ENCODE measurements at places on chromosomes 12 and 14. TPM values are rescaled to one million over a fixed set of nuclear protein-coding genes. Genes with fewer than 3 reads are reported as not detected.

Gene PLEK2
- total RNA-seq: 3.9 TPM

DNA sequence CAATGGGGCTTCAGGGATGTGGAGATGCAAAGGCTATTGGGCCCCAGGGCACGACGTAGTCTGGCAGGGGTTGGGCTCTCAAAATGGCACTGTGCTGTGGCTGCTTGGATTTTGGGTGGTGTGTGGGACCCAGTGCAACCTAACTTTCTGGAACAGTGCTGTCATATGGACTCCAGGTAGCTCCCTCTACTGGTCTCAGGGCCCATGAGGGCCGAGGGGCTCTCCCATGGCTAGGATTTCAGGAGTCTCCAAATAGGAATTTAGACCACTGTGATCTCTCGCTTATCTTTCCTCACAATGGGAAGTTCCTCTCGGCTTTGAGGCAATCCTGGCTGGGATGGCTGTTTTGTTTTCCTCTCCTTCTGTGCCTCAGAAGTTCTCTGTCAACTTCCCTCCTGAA is 68.2 kb upstream of the MUCL1 start:
- DNase-seq: no peak

DNA sequence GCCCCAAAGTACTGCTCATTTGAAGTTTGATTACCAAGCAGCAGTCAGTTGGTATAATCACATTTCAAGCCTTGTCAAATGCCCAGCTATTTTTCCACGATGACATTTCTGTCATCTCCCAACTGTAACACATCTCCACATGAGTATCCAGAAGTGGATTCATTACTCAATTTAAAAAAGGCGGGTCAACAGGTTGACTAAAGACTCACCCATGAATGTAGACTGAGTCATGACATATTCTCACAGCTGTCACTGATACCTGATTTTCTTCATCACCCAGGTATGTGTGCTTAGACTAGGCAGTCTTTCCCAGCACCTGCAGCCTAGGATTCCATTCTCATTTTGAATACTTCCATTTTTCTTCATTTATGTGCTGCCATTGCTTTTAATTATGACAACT is 75.1 kb upstream of the DBX2 start:
- no peak for DNase-seq

GRCh38 chr14:59358102-59358501 is 107.1 kb downstream of the GPR135 start:
- DNase-seq: peak; percentile 26

- DNase-seq: no peak
Measured at GRCh38 chr14:73125746-73126145, 10.6 kb upstream of the PSEN1 start.

Gene SERPINA5
- 0.24 TPM for total RNA-seq

GRCh38 chr14:101559624-101560533 is 1.4 kb upstream of the DIO3 start:
- DNase-seq: peak; percentile 46

Gene SPRYD4
- 2.6 TPM for total RNA-seq

GRCh38 chr14:83300476-83301064 is 1766.9 kb upstream of the SEL1L start:
- DNase-seq: peak; percentile 77

Gene KRT79
- total RNA-seq: not detected

DNA sequence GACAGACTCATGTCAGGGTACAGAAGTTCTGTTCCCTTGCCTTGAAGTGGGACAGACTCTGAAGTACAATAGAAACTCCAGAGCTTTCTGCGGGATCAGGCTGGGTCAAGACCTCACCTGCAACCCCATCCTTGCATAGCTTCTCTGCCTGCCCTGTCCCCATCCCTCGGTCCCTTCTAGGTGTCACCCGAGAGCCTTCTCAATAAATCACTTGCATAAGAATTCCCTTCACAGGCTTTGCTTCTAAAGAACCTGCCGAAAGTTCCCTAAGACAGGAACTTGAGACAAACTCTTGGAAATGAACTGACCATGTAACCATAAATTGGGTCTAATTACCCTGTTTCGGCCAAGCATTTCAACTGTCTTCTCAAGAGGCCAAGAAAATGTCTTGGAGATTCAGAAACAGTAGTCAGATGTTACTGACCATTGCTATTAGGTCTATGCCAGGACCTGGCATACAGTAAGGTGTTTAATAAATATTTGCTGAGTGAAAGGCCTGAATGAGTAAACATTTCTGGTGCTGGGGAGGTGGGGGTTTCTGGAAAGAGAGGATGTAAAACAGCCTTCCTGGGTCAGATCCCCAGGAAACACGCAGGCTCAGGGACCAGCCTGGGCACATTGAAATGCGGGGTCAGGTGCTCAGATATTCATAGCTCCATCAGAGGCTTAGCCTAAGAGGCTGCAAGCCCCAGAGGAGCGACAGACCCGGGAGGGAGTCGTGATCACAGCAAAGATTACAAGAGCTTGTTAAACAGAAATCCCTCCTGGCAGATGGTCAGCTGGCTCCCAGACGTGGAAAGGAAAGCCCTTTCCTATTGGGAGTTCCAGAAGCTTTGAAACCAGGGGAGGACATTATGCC is 226.2 kb upstream of the LHX5 start:
- DNase-seq: no peak

- no peak for DNase-seq
Measured at GRCh38 chr12:25761356-25761755, 197.1 kb upstream of the RASSF8 start.

- DNase-seq: no peak
Measured at GRCh38 chr12:81086342-81086741, 8.5 kb downstream of the ACSS3 start.

- no peak for DNase-seq
Measured at GRCh38 chr14:47327336-47327735, 348.1 kb downstream of the MDGA2 start.

DNA sequence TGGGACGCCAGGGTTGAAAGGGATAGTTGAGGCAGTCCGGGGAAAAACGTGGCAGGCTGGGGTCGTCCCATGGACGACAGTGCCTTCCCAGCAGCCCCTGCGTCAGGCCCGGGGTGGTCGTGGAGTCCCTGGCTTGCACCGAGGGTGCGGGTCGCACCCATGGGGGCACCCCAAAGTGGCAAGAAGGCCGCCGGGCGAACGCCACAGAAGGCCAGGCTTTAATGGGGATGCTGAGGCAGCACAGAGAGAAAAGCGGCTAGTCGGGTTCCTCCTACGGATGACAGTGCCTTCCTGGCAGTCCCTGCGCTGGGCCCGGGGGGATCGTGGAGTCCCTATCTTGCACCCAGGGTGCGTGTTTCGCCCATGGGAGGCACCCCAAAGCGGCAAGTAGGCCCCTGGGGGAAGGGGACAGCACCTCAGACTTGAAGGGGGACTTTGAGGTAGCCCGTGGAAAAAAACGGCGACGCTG is 158.6 kb upstream of the ALG10B start:
- DNase-seq: no peak

GRCh38 chr12:79935624-79936345 is 888 bp upstream of the PPP1R12A start:
- peak; percentile 56 for DNase-seq

- no peak for DNase-seq
Measured at GRCh38 chr12:28235985-28236384, 45.7 kb downstream of the CCDC91 start.

DNA sequence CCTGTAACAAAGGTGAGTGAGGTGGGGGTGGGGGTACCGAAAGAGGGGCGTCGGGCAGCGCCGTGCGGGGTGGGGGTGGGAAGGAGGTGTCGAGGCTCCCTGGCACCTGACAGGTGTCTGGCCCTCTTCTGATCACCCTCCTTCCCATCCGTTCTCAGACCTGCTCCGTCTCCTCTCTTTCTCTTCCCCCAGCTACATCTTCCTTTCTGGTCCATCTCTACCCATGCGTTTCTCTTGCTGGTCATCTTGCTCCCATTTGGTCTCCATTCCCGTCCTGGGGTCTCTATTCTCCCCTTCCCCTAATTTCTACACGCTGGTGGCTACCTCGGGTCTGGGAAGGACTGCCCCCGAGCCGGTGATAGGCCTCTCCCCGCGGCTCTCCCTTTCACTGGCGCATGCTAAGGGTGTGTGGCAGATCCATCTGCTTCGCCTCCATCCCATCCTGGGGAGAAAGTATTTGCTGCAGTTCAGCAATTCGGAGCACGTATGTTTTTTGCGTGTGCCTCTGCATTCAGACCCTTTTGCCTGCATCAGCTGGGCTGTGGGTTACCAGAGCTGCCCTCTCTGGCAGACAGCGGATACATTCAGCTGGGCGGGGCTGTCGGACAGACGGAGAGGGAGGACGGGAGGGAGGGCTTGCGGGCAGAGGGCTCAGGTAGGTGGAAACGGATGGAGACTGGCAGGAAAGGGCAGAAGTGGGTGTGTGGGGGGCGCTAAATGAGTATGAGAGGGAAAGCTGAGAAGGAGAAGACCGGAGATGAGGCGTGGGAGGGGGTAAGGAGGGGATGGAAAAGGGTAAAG is 730 bp downstream of the CLSTN3 start:
- DNase-seq: peak; percentile 69

DNA sequence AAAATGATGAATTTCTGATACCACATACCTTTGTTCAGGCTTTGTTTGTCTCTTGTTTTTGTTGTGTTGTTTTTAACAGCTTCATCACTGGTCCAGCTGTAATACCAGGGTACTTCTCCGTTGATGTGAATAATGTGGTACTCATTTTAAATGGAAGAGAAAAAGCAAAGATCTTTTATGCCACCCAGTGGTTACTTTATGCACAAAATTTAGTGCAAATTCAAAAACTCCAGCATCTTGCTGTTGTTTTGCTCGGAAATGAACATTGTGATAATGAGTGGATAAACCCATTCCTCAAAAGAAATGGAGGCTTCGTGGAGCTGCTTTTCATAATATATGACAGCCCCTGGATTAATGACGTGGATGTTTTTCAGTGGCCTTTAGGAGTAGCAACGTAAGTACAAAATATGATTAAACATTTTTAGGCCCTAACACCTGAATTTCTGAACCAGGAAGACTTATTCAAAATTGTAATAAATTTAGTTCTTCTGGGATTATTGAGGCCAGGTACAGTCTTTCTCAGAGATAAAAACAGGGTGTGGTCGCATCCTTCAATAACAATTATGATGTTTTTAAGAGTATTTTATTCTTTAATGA is 22.4 kb downstream of the RXYLT1 start:
- DNase-seq: peak; percentile 40

- no peak for DNase-seq
Measured at GRCh38 chr12:104319918-104320626, 16.5 kb downstream of the EID3 start.

Gene CIDEB
- total RNA-seq: 4.8 TPM

Gene TPPP2
- not detected for total RNA-seq

DNA sequence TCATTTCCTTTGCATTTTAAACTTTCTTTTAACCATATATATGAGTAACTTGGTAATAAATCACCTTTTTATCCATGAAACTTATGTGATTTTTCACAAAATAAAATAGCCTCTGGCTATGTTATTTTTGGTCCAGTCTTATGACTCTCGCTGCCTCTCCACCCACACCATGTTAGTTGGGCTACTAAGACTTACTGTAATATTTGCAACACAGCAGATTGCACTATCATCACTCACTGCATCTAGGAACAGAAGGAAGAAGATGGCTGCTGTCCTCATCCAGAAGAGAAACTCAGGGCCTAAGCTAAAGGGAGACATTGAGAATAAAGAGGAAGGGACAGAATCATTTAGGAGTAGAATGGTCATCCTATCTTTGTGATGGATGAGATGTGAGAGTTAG is 12.6 kb upstream of the B4GALNT3 start:
- no peak for DNase-seq

- DNase-seq: no peak
Measured at GRCh38 chr12:627863-628741, 35.1 kb downstream of the NINJ2 start.

Gene BAZ1A
- total RNA-seq: 39.7 TPM

Gene LUM
- 4,507 TPM for total RNA-seq

GRCh38 chr14:100076606-100077005 is 11.4 kb downstream of the EVL start:
- DNase-seq: peak; percentile 86

- no peak for DNase-seq
Measured at GRCh38 chr12:117188121-117188665, 2.1 kb downstream of the FBXO21 start.

Gene ACVRL1
- 37.6 TPM for total RNA-seq

Gene HVCN1
- 4.1 TPM for total RNA-seq

- no peak for DNase-seq
Measured at GRCh38 chr12:52647601-52648000, 4.4 kb downstream of the KRT2 start.

All from umbilical cord (tissue), 2 donors.